ENCODE measurements at places on chromosomes 2 and 18.

DNA sequence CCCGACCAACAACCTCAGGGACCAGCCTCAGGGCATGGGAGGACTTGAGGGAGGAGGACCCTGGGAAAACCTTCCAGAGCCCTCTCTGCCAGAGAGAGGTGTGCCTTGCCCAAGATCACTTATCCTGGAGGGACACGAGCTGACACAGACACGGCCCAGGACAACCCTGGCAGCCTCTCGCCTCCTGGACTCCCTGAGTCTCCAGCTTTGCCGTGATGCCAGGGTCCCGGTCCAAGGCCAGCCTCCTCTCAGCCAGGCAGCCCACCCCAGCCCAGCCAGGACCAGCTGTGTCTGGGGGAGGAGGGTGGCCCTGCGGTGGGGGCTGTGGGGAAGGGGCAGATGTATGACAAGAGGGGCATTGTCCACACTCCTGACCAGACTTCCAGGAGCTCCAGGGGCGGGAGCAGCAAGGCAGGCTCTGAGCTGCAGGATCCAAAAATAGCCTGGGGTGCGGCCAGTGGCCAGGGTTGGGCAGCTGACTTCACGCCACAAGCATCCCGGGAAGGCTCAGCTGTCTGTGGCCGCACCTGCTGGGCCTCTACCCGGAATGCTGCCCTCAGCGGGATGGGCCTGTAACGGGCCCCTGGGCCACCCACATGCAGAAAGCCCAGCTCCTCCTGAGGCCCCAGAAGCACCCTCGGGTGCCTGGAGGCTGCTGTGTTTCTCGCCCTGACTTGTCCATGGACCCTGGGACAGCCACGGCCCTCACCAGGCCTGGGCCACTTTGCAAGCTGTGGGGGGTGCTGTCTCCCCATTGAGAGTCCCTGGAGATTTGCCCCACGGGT, 65.5 kb upstream of the GPC1 start:
- no peak for DNase-seq

DNA sequence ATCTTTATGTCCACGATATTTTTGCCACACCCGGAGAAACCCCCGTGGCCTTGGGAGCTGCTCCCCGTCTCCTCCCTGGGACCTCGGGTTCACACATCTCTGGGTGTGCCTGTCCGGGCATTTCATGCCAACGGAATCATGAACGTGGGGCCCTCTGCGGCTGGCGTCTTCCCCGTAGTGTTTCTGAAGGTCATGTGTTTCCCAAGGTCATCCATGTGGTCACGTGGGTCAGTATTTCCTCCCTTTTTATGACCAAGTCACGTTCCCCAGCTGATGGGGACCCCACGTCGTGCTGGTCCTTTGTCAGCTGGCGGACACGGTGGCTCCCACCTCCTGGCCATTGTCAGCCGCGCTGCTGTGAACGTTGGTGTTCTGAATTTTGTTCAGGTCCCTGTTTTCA, 135.7 kb downstream of the NFATC1 start:
- no peak for DNase-seq

DNA sequence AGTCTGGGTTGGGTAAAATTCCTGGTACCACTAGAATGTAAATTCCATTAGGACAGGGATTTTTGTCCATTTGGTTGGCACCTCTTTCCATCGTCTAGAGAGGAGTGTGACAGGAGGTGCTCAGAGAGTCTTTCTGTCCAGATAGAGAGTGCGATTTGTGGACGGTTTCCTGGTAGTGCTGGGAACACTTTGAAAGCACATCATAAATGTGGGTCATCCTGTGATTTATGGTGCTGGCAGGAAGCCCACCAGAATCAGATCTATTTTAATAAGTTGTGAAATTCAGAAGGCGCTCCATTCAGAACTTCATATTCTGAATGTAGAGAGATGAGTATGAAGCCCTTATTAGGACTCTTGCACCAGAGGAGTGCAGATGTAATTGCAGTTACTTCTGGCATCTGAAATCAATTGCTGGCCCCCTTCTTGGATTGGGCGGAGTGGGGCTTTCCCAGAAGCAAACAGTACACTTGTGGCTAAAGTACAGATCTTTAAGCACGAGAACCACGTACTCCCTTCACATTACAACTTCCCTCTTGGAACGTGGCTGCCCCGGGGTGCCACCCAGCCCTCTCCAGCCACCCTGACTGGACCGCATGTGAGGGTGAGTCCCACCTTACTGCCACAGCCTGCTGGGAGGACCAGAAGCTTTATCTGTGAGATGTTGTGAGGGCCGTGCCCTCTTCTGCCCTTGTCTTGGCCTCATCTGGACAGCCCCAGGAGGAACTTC, 243.2 kb downstream of the MYO3B start:
- no peak for DNase-seq

- DNase-seq, result no peak
Observed at GRCh38 chr2:173286153-173286809, 68.4 kb upstream of the CDCA7 start.

- no peak for DNase-seq
Observed at GRCh38 chr2:234373481-234374149, 123.3 kb downstream of the ARL4C start.

DNA sequence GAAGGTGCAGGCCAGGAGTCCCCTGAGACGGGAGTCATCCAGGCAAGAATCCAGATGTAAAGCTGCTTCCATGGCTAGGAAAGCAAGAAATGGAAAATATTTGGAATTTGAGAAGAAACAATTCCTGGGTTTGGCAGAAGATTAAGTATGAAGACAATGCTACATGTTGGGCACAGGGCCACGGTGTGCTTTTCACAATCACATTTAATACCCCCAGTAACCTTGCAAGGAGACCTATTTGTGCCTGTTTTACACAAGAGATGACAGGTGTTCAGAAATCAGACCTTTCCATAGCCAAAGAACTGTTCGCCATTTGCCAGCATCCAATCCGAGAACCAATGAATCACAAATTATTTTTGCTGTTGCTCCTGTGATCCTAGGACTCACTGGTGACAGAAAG, 50.5 kb downstream of the KCTD1 start:
- no peak for DNase-seq

DNA sequence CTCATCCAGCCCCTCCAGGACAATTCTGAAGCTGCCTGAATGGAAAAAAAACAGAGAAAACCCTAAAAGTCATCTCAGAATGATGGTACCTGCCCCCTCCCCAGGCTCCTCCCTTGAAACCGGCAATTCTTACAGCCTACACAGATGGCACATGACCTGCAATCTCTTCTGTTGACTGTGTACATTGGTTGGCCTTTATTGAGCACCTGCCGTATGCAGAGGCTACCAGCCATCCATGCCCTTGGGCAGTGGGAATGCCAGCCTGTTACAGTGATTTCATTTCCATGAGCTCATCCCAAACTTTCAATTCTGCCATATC, 57.1 kb downstream of the EMX1 start:
- DNase-seq, result no peak

DNA sequence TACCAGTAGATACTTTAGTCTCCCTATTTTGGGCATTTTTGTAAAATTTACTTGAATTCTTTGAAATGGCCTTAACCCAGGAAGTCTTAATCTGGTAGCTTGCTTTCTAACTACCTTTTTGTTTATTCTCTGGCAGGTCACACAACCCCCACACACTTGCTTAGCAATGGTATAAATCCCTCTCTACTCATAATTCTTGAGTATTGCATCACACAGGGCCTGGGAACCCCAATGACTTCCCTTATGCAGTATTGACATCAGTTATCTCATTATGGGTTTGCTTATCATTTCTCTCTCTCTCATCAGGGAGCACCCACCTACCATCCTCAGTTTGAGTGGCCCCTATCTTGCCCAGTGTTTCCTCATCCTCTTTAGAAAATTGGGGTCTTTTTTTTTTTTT, 207.1 kb downstream of the KCNS3 start:
- DNase-seq, result no peak

DNA sequence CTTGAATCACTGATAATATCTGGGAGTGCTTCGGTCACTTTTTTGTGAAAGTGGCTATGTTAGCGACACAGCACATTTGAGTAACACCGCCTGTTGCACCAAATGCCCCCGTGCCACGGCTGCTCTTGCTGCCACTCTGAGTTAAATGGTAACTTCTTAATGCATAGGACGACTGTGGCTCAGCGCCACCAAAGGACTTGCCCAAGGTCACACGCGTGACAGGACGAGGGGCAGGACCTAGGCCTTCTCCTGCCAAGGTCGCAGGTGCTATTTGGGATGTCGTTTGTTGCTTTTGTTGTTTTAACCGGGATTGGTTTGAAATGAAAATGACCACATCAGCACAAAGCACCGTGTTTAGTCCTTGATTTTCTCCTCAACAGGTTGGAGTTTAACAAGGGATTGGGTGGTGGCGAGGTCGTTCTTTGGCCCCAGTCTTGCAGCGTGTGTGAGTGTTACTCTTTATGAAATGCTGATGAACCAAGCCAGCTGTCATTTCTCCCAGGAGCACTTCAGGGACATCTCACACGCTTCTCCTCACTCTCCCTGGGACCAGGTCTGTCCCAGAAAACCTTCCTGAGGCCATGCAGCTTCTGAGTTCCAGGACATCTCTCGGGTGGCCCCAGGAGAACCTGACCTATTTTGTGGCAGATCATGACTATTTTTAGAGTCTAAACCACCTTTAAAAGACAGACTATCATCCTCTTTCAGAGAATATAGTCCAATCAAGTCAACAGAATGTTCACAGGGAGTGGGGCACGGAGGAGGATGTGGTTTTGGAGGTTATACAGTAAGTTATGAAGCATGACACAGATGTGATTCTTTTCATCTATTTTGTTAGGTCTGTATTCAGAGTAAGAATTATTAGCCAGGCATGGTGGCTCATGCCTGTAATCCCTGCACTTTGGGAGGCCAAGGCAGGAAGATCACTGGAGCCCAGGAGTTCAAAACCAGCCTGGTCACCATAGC, 49.9 kb downstream of the MTCL1 start:
- DNase-seq, result peak; percentile 23

- no peak for DNase-seq
Observed at GRCh38 chr18:9466846-9467245, 8.5 kb upstream of the RALBP1 start.

DNA sequence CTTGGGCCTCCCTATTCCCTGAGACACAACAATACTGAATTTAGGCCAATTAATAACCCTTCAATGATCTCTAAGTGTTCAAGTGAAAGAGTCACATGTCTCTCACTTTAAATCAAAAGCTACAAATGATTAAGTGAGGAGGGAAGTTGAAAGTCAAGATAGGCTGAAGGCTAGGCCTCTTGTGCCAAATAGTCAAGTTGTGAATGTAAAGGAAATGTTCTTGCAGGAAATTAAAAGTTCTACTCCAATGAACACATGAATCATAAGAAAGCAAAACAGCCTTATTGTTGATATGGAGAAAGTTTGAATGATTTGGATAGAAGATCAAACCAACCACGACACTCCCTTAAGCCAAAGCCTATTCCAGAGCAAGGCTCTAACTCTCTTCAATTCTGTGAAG, 286.9 kb downstream of the MEIS1 start:
- no peak for DNase-seq

DNA sequence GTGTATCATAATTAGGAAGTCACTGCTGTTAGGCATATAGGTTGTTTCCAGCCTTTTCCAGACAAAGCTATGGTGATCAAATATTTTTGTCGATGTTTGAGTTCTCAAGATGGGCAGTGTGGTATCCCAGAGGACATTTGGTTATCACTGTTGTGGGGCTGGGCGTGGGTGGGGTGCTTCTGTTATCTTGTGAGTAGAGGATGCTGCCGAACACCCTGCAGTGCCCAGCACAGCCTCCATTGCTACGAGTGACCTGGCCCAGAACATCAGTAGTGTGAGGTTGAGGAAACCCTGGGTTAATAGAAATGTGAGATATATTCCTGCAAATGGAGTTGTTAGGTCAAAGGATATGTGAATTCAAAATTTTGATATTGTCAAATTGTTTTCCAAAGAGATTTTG, 33.2 kb downstream of the ZNF236 start:
- DNase-seq, result no peak

GRCh38 chr2:97966545-97967215, 29.1 kb downstream of the TMEM131 start:
- no peak for DNase-seq

DNA sequence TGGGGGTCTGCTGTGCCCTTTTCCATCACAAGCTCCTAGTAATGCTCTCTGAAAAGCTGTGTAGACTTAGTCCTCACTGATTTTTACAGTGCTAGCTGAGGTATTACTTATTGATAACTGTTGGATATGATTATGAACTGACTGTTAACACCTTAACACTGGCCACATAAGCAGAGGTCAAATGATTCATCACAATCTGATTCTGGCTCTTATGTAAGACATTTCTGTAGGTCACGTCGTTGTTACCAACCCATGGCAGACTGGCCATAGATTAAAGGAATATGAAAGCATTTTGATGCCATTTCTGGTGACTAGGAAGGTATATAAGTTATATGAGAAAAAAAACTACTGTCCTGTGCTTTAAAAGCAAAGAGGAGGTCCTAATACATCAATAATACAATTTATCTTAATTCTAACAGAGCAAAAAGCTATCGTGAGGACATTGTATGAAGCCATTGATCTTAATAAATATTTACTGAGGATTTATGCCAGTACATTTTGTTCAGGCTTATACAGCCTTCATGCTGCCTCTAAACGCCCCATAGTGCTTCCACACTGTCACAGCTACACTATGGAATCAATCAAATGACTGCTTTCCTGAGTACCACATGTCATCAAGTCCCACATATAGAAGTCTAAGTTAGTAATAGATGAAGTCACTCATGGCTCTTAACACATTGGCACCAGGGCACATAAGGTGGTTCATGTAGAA, 6.9 kb upstream of the RND3 start:
- DNase-seq, result no peak

DNA sequence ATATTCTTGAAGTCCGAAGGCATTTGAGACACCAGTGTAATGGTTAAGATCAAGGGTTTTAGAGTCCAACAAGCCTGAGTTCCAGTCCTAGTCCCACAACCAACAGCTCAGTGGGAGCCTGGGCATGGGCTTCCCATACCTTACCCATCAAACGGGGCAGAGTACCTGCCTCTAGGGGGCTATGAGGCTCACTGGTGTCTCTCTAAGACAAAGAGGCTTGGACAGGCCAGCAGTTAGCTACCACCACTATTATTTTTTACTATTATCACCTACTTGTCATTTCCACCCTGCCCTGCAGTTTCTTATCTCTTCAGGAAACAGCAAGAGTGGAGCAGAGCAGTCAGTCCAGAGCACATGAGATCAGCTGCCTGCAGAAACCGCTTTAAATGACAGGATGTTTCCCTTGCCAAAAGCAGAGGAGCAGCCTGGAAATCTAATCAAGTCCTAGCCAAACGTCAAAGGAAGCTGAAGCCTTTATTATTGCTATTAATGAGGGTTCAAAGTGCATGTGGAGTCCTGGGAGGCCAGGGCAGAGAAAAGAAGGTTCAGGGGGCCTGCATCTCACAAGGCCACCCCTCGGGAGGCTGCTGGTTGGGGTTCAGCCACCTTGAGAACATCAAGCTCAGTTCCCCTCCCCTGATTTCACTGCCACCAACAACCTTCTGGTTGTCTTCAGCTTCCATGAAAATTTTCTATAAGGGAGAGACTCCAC, 66.6 kb downstream of the STPG4 start:
- DNase-seq, result no peak

DNA sequence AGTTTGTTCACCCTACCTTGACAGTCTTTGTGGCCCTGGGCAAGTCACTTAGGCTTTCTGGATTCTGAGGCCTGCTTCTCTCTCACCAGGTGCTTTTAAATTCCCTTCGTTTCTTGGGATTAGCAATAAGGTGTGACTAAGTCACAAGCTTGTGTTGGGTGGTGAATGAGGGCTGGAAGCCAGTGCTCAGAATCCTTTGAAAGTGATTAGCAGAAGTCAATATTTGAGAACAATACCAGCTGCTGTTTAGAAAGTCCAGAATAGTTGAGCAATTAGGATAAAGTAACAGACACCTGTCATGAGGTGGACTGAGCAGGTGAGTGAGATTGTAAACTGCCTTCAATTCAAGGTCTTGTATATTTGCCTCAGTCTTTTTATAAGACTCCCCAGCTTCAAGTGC, 19.3 kb upstream of the MGAT5 start:
- DNase-seq, result no peak

- no peak for DNase-seq
Observed at GRCh38 chr2:125330133-125330532, 1305.0 kb downstream of the CNTNAP5 start.
